ENCODE measurements at places on chromosomes 7 and 10.
A peak's percentile ranks its signal among the peaks of the same experiment; 100 is the strongest.

- DNase-seq: no peak
These were observed 272.7 kb upstream of the MBL2 start for GRCh38 chr10:53045315-53045714.

GRCh38 chr7:151853896-151854719, 22.8 kb downstream of the PRKAG2 start:
- no peak for DNase-seq

GRCh38 chr10:28948046-28948445, 270.7 kb downstream of the BAMBI start:
- no peak for DNase-seq

- peak; percentile 57 for DNase-seq
These were observed 36.5 kb upstream of the ECHDC3 start for GRCh38 chr10:11705722-11706121.

DNA sequence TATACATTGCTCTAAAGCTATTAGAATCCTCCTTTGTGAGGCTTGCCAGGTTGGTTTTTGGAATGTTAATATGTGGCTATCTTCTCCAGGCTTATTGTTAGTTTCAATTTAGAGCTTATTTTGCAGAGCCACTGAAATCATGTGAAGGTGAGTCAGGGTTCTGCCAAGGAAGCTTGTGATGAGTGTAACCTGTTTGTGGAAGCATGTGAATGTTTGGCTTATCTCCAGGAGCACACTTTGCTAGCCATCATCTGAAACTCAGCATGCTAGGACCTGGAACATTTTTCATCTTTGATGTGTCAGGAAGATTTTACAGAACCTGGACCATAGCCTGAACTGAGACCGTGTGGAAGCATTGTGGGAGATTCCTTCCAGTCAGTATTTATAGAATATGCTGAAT, 197.3 kb downstream of the PPP1R9A start:
- peak; percentile 12 for DNase-seq

- DNase-seq: peak; percentile 56
These were observed 247.9 kb upstream of the PTN start for GRCh38 chr7:137591421-137591837.

GRCh38 chr10:43903451-43903850, 254.8 kb upstream of the ZNF32 start:
- no peak for DNase-seq

Measured in inflammatory macrophage treated with lipopolysaccharide for 1 hour (primary cell).